ENCODE measurements at places on chromosomes 6 and 20.
A peak's percentile ranks its signal among the peaks of the same experiment; 100 is the strongest.

DNA sequence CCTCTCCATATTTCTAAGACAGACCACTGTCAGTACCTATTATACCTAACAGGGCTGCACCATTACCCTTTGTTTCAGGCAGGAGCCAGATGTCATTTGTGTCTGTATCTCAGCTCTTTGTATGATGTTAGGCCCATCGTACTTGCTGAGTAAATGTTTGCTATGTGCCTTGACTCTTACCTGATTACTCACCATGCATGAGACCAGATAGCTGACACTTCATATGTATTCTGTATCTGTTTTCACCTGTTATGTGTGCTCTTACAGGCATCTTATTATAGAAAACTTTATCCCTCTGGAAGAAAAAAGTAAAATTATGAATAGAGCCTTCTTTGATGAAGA, 31.7 kb upstream of the ASXL1 start:
- no peak for DNase-seq

GRCh38 chr6:38262609-38263008, 377.1 kb downstream of the BTBD9 start:
- no peak for DNase-seq

DNA sequence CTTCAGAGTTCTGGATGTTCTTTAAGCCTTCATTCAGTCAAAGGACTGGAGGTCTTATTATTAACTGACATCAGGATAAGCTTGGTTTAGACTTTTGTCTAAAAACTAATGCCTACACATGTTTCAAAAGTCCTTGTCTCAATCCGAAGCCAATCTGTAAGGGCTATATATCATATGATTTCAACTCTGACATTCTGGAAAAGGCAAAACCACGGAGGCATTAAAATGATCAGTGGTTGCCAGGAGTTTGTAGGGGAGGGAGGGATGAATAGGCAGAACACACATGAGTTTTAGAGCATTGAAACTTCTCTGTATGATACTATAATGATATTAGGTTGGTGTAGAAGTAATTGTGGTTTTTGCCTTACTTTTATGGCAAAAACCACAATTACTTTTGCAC, 1285.8 kb upstream of the CITED2 start:
- DNase-seq = no peak

GRCh38 chr6:50962213-50962759, 143.6 kb downstream of the TFAP2B start:
- DNase-seq = no peak

- DNase-seq = no peak
Observed at GRCh38 chr6:128400875-128401274, 119.5 kb downstream of the PTPRK start.

DNA sequence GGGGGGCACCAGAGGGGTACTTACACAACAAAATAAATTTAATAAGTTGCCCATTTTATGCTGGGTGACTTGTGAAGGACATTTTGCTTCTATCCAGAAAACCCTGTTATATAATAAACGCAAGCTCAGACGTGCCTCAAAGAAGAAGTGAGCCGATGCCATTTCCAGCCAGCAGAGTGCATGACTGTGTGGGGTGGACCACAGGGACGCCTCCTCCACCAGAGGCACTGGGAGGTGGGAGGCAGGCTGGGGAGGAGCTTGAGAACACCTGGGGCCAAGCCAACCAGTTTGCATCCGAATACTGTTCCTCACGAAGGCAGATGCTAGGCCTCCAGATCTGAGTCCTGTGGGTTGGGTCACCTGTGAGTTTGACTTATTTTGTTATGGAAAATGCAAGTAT, 363.8 kb downstream of the RNGTT start:
- no peak for DNase-seq

GRCh38 chr6:117446861-117447260, 21.1 kb upstream of the ROS1 start:
- DNase-seq = no peak

- DNase-seq = peak; percentile 89
Observed at GRCh38 chr6:42428326-42429041, 23.2 kb downstream of the TRERF1 start.

- no peak for DNase-seq
Observed at GRCh38 chr6:36752187-36752885, 54.7 kb downstream of the RAB44 start.

- no peak for DNase-seq
Observed at GRCh38 chr20:25053255-25054031, 4.5 kb downstream of the ACSS1 start.

DNA sequence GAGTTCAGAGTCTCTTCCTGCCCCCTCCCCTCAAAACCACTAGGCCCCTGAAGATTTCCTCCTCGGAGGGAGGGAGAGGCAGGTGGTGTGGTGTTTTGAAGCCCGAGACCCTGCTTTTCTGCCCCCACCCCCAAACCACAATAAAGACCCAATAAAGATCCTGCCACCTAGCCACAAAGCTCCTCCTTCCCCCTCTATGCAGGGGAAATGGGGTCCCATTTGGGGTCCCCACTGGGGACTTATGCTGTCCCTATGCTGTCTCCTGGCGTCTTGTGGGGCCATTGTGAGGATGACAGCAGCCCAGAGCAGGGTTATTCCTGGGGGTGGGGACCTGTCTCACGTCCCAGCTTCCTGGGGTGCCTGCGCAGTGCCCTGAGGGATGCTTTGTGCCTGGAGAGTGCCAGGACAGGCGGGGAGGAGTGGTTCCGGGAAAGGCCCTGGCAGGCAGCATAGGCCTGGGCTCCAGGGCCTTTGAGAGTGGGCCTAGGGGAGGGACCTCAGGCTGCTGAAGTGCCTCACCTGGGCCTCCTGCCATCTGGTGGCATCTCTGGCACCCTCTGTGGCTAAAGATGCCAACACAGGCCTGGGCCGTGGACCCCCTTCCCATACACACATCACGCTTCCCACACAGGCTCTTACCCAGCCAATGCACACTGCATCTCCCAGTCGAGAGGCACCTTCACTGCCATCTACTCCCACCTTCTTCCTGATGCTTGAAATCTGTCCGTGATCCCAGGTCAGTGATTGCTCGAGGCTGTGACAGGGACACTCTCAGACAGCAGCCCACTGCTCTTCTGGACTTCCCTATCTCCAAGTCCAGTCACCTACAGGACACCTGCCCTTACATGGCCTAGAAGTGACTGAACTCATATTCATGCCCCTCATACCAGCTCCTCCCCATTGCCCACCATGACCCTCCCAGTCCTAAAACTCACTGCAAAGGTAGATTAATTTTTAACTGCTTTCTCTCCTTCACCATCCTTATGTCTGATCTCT, 7.9 kb upstream of the ARMC12 start:
- DNase-seq = no peak

DNA sequence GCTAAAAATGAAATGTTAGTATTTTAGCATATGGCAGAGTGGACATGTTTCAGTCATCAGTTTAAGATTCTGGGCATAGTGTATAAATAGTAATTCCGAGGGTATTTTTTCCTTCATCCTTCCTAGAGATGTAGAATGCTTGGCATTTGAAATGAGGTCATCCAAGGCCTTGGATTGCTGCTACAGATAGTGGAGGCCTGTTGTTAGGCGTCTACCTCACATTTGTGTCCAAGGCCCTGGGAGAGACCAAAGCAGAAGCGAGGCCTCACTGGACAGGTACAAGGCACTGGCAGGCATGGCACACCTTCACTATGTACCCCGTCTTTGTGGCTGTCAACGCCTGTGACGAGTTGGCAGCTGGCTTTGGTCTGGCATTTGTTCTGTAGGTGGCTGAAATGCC, 58.0 kb downstream of the DTD1 start:
- DNase-seq = no peak

GRCh38 chr6:137638926-137639706, 144.9 kb upstream of the OLIG3 start:
- DNase-seq = no peak

GRCh38 chr6:156884306-156884705, 107.1 kb downstream of the ARID1B start:
- DNase-seq = no peak

GRCh38 chr6:119915971-119916370, 566.4 kb upstream of the MAN1A1 start:
- no peak for DNase-seq

- no peak for DNase-seq
Observed at GRCh38 chr6:81998432-81998831, 246.0 kb upstream of the TENT5A start.

- no peak for DNase-seq
Observed at GRCh38 chr6:89186762-89187161, 30.4 kb downstream of the GABRR1 start.

DNA sequence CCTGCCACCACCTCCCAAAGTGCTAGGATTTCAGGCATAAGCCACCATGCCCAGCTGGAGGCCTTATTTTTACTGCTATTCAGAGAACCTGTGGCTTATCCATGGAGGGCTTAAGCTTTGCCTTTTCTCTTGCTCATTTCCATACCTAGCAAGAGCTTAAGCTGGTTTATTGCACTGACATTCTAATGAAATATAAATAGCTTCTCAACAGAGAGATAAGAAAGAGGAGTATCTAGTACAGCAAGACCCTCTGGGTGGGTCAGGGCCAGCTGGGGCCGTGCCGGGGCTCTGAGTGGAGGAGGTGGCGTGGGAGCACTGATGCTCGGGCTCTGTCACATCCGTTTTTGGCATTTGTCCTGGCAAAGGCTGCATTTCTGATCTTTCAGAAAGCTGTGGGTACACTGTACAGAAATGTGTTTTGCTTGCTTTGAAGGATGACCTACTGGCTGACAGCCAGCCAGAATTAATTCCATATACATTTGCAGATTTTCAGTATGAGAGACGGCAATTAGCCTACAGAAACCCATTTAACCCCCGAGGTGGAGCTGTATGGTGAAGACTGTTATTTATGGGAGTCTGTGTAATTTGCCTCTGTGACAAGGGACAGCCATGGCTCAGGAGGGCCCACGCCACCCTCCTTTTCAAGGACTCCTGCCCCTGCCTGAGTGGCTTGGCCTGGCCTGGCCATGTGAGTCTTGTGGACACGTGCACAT, 181.6 kb upstream of the AKAP12 start:
- DNase-seq = peak; percentile 60
